ENCODE measurements at places on chromosomes 2 and 18.

- peaks cover 8% of the 10 kb centered on the region for H3K27me3 ChIP-seq
- DNase-seq = no peak
- H3K4me1 ChIP-seq = peaks cover 13% of the 10 kb centered on the region
- H3K4me3 ChIP-seq = no peak overlapping the region
Observed at GRCh38 chr2:74778381-74779264, 55.3 kb upstream of the HK2 start.

- no peak overlapping the region for H3K27ac ChIP-seq
- H3K27me3 ChIP-seq = peaks cover 42% of the 10 kb centered on the region
- H3K36me3 ChIP-seq = no peaks in the 10 kb centered on the region
Observed at GRCh38 chr2:161604901-161605300, 19.3 kb upstream of the SLC4A10 start.

- peaks cover 5% of the 10 kb centered on the region for H3K27me3 ChIP-seq
- no peak overlapping the region for H3K4me3 ChIP-seq
- H3K27ac ChIP-seq = no peak overlapping the region
- peaks cover 21% of the 10 kb centered on the region for H3K4me1 ChIP-seq
- H3K36me3 ChIP-seq = no peaks in the 10 kb centered on the region
- no peak for DNase-seq
Observed at GRCh38 chr2:173282795-173283545, 71.7 kb upstream of the CDCA7 start.

DNA sequence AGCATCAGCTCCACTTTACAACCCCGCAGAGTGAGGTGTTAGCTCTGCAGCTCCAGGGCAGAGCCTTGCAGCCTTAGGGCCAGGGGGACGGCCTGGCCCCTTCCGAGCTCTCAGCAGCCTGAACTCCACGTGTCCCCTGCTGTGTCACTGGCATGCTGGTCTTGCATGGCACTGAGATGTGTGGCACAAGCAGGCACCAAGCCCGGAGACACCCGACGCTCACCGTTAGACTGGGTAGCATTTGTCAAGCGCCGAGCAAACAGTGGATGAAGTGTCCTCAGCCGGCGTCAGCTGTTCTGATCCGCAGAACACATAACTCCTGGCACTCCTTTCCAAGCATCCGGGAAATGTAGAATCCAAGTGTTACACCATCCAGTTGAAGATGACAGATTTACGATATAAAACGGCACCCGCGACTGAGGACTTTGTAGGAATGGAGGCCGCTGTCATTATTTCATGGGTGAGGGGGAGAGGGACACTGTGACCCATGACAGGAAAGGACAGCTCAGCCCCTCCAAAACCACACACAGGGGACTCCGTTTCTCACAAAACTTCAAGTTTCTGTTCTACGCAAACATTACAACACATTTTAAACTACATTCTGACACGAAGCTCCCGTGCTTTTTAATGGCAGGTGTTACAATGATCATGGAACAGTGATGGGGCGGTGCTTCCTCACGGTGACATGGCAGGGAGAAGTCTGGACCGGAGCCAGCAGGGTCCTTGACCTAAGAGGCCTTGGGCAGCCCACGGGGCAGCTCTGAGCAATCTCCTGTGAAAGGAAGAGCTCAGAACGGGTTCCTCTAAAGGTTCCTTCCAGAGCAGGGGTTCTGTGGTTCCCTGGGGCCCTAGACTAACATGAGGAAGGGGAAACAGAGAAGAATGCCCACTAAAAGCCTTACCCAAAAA, 89.4 kb downstream of the HDAC4 start:
- no peaks in the 10 kb centered on the region for H3K27me3 ChIP-seq
- H3K4me3 ChIP-seq = no peak overlapping the region
- no peak overlapping the region for H3K27ac ChIP-seq
- peaks cover 16% of the 10 kb centered on the region for H3K4me1 ChIP-seq
- H3K36me3 ChIP-seq = peaks cover 12% of the 10 kb centered on the region
- DNase-seq = peak; percentile 14

GRCh38 chr18:46034230-46034629, 37.8 kb downstream of the PSTPIP2 start:
- H3K4me3 ChIP-seq = no peak overlapping the region
- no peak for DNase-seq
- H3K36me3 ChIP-seq = peaks cover under 1% of the 10 kb centered on the region
- peaks cover 3% of the 10 kb centered on the region for H3K4me1 ChIP-seq

DNA sequence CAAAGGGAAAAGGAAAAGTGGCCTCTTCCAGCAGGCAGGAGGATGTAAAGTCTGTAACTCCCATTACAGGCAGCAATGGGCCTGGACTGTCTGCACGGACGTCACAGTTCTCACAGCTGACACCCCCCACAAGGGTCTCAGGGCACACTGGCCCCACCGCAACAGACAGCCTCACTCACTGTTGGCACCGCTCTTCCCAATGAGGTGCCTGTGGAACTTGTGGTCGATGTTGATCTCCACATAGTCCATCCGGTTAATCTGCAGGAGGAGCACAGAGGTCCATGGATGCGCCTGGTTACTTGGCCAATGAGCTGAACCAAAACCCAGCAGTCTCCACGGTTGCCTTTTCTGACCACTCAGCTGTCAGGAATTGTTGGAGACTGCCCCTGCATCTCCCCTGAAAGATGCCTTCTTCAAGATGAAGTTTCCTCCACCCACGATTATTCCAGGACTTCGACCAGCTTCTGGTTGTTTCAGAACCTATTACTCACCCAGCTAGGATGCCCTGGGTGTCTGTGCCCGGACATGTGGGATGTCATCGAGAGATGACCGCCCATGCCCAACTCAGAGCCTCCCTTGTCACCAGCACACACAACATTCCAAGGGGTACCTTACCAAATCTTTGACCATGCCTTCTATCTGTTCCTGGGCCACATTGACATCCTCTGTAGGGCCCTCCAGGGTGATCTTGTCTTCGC, 62.5 kb downstream of the HDLBP start:
- no peak for DNase-seq
- H3K4me1 ChIP-seq = peaks cover 2% of the 10 kb centered on the region

DNA sequence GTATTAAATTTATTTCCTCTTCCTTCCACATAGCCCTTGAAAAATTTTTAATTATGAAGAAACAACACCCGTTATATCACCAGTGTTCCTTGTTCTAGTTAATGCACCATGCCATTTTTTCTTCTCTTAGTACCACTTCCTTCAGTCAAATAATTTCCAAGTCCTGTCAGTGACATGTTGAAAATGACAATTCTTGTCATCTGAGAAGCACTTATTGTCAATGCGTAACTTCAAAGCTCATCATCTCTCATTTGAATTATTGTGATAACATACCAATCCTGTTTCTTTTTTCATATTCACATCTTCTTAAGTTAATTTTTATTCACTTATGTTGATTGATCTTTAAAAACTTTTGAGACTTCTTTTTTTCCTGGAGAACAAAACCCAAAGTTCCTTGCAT, 320.4 kb downstream of the ASXL3 start:
- H3K36me3 ChIP-seq = no peaks in the 10 kb centered on the region
- no peak overlapping the region for H3K4me3 ChIP-seq
- H3K27me3 ChIP-seq = no peaks in the 10 kb centered on the region

- DNase-seq = no peak
- no peak overlapping the region for H3K27ac ChIP-seq
- H3K4me3 ChIP-seq = no peak overlapping the region
- no peaks in the 10 kb centered on the region for H3K4me1 ChIP-seq
Observed at GRCh38 chr2:100077456-100077855, 64.9 kb downstream of the AFF3 start.

- no peak overlapping the region for H3K4me3 ChIP-seq
- DNase-seq = no peak
- no peaks in the 10 kb centered on the region for H3K4me1 ChIP-seq
Observed at GRCh38 chr18:49768051-49768391, 45.3 kb downstream of the ACAA2 start.

DNA sequence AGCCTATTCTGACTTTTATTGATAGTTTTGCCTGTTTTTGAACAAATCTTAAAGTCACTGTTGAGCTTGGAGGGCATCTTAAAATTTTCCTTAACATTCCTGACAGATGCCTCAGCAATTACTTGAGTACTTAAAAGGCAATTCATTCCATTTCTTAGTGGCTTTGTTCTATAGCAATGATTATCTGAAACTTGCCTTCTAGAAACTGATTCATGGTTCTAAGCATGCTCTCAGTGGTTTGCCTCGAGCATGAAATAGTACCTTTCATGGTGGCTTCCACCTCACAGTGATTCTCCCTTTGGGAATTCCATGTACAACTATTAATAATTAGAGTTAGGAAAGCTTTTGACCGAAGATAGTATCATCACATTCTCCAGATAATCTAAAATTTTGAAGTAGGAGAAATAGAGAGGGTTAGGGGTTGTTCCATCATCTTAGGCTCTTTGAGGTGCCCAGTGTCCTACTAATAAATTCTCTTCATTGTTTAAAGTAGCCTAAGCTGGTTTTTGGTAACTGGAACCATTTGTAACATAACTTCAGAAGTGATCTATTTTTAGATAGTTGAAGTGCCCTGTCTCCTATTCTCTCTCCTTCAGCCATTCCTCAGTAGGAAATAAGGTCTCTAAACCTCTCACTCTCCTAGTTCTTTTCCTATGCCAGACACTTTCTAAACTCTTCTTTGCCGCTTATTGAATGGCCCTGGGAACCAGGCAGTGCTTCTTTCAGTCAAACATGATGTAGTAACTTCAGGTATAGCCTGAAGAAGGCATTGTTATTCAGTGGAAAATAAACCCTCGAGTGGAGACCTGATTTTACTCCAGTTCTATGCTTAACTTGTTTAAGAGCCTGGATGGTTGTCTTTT, 156.1 kb downstream of the HAUS1 start:
- DNase-seq = no peak
- H3K36me3 ChIP-seq = peaks cover 51% of the 10 kb centered on the region
- H3K4me1 ChIP-seq = peaks cover 31% of the 10 kb centered on the region
- no peak overlapping the region for H3K4me3 ChIP-seq
- no peak overlapping the region for H3K27ac ChIP-seq

- H3K4me3 ChIP-seq = no peak overlapping the region
- no peak overlapping the region for H3K27ac ChIP-seq
- no peaks in the 10 kb centered on the region for H3K27me3 ChIP-seq
- no peaks in the 10 kb centered on the region for H3K36me3 ChIP-seq
Observed at GRCh38 chr2:14941151-14941631, 308.7 kb downstream of the LRATD1 start.

All from activated CD8-positive, alpha-beta memory T cell treated with anti-CD3 and anti-CD28 coated beads, Interleukin-2, amount 10 ng/mL, durations not matched to agents 7 days and 5 days (primary cell).